ENCODE measurements at places on chromosomes 16 and 17. TPM values are rescaled to one million over a fixed set of nuclear protein-coding genes. Genes with fewer than 3 reads are reported as not detected.
A peak's percentile ranks its signal among the peaks of the same experiment; 100 is the strongest.

MYOCD gene
- not detected for total RNA-seq

DNA sequence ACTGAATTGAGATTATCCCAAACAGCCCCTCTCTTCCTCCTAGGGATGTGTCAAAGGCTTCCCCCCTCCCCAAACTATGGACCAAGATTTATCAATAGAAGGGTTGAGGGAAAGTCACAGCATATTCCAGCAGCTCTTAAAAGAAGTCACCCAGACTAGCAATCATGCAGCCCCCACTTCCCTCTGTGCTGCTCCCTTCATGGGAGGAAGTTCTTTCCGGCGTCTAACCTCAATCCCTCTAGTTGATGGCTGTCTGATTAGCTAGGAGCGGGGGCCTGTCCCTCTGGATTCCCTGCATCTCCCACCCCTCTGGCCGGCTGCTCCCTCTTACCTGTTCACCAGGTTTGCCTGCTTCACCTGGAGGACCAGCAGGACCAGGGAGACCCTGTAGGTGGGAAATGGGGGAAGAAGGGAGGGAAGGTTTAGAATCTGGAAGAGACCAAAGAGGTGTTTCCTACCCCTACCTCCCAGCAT is 9.2 kb downstream of the COL1A1 start:
- DNase-seq: no peak

ENPP7 gene
- not detected for total RNA-seq

TMC7 gene
- not detected for total RNA-seq

GRCh38 chr17:18959845-18960240 is 7.9 kb downstream of the SLC5A10 start:
- DNase-seq: no peak

DNA sequence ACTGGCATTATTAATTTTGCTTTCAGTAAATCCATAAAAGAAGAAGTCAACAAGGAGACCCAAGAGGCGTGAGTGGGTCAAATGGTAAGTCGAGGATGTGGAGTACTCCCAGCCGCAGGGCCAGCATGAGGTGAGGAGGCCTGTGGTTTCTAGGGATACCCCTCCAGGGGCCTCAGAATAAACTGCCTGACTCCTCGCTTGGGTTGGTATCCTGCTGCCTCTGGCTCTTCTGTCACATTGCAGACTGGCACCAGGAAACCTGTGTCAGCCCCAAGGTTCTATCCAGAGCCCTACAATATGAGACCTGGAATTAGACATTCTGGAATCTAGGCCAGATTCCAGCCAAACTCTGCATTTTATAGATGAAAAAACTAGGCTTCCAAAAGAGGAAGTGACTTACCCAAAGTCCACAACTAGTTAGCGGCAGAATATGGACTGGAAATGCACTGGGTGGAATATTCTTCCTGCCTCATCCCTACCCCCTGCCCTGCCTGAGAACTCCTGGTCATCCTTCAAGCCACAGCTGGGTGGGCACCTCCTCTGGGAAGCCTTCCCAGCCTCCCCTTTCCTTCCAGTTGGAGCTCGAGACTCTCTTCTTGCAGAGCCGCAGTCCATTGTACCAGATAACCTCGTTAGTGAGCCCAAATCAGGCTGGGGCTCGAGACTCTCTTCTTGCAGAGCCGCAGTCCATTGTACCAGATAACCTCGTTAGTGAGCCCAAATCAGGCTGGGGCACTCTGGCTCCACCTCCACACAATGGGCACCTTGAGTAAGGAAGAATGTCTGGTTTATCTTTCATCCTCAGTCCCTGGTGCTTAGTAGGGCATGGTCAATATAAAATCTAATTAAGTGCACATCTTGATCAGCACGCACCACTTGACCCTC is 22.6 kb downstream of the C17orf67 start:
- no peak for DNase-seq

OMG gene
- not detected for total RNA-seq

DNA sequence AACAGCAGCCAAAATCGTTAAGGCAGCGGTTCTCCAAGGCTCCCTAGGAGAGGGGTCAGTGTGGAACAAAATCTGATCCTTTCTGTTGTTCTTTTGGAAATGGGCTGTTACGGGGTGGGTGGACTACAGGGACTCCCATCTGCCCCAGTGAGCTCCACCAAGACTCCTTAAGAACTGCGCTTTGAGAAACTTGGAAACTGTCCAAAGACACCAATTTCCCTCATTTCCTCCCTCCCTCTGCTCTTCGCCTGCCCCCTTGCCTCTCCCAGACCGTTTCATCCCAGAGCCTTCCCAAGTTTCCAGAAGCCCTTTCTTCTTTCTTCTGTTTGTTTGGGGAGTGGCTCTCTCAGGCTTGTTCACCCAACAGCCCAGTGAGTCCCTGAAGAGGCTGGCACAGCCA is 205.4 kb downstream of the COPRS start:
- DNase-seq: no peak

DNA sequence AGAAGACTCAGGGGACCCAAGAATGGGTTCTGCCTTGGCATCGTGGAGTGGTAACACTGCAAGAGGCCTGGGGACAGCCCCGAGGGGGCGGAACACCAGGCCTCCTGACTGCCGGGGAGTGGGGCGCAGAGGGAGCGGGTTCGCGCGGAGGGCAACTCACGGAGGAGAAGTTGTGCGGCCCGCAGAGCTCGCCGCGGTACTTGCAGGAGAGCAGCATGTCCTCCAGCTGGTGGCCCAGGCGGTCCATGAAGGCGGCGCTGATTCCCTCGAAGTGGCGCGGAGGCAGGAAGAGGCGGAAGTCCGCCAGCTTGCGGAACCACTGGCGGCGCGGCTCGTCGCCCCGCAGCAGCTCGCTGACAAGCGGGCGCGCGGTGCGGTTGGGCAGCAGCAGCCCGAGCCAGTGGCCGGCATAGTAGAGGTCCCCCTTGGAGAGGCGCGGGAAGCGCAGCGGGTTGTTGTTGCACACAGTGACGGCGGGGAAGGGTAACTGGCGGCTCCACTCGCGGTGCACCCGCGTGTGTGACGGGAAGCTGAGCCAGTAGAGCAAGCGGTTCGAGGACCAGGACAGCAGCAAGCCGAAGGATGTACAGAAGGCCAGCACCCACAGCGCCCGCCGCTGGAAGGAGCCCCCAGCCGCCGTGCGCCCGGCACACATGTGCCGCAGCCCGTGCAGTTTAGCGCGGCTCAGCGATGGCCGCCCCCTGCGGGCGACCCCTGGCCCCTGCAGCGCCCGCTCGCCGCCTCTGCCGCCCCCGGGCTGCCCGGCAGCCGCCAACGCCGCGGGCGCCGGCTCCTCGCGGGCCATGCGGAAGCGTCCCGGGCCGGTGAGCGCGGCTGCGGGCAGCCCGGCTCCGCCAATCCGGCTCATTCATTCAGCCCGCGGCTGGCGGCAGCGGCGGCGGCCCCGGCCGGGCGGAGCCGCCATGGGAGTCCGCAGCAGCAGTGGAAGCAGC is 1.6 kb downstream of the ASIC2 start:
- DNase-seq: no peak

- DNase-seq: no peak
Measured at GRCh38 chr17:45136846-45137560, 1.5 kb downstream of the ACBD4 start.

DNA sequence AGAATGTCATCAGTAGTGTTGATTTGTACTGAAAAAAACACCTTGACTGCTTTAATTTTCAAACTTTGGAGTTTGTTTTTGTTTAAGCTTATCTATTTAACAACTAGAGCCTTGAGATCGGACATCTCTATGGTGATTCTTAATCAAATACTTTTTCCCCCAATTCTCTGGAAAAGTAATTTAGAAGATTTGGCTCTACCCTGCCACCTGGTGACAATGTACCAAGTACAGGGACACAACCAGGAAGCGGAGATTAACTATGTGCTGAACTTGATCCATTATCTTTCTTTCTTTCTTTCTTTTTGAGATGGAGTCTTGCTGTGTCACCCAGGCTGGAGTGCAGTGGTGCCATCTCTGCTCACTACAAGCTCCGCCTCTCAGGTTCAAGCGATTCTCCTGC is 30.8 kb downstream of the USP43 start:
- no peak for DNase-seq

TPSD1 gene
- total RNA-seq: 0.38 TPM

DNA sequence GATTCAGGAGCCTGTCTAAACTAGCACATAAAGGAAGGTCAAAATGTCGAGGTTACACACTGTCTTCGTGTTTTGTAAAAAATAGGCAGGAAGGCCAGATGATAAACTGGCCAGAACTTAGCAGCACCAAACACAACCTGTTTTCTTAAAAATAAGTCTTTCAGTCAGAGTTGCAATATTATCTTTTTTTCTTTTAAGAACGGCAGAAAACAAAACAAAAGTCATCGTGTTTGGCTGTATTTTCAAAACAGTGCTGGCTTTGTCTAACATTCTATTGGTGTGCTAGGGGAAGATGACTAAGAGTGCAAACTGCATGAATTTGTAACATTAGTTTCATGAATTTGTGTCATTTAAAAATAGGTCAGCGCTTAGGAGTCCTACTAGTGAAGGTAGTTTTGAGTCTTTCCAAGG is 5.3 kb downstream of the MAF start:
- no peak for DNase-seq

GRCh38 chr16:88366032-88366703 is 16.6 kb upstream of the ZNF469 start:
- no peak for DNase-seq

- no peak for DNase-seq
Measured at GRCh38 chr16:2749936-2750335, 2.5 kb upstream of the SRRM2 start.

PPP1R27 gene
- total RNA-seq: not detected

DNA sequence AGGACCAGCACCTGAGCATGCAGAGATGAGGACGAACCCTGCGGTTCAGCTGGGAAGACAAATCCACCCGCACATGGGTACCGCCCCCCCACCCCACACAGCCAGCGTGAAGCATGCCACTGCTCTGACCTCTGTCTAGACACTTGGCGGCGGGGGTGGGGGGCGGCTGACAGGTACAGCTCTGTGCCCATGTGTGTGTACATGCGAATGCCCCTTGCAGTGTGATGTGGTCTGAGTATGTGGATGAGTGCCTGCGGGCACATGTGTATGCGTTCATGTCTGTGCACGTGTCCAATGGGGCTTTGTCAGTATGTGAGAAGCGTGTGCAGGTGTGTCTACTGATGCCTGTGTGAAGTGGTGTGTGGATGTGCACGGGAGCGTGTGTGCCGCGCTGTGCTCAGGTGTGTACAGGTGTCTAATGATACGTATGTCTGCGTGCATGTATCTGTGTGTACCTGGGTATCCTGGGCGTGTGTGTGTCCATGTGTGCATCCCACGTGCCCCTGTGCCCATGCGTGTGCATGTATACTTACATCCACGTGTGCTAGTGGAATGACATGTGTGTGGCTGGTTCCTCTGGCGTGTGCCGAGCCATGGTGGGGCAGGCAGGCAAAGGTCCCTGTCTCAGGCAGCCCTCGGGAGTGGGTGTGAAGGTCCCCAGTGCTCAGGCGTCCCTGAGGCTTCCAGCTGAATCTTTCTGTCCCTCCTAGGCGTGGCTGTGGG is 636 bp upstream of the RAP1GAP2 start:
- no peak for DNase-seq

DNA sequence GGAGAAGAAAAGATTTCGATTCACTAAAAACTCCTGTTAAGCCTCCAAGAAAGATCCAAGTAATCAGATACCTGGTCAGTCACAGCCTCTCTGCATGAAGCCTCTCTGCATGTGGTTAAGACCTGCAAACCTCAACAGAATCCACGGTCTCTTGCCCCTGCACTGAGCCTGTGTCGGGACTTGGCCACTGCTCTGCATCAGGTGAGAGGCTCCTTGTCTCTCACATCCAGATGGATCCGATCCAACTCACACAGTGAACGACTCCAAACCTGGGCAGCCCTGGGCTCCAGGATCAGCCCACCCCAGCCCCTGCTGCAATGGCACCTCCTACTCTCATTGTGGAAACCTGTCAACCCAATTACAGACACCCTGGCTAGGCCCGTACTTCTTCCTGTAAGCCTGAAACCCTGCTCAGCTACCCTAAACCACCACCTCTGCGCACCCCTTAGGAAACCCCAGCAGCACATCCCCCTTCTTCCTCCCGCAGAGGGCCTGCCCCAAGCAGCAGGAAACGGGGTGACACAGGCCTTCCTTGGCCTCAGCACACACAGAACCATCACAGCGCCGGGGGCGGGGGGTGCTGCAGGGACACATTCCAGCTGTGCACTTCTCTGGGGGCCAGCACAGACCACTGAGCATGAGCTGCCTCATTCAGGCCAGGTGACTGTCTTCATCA is 129.5 kb downstream of the ANKRD11 start:
- peak; percentile 60 for DNase-seq

SYT17 gene
- 0.29 TPM for total RNA-seq

GRCh38 chr17:7667656-7668406 is 17.1 kb downstream of the ATP1B2 start:
- DNase-seq: no peak

GRCh38 chr17:76640550-76641380 is 2.8 kb downstream of the ST6GALNAC1 start:
- no peak for DNase-seq

DNA sequence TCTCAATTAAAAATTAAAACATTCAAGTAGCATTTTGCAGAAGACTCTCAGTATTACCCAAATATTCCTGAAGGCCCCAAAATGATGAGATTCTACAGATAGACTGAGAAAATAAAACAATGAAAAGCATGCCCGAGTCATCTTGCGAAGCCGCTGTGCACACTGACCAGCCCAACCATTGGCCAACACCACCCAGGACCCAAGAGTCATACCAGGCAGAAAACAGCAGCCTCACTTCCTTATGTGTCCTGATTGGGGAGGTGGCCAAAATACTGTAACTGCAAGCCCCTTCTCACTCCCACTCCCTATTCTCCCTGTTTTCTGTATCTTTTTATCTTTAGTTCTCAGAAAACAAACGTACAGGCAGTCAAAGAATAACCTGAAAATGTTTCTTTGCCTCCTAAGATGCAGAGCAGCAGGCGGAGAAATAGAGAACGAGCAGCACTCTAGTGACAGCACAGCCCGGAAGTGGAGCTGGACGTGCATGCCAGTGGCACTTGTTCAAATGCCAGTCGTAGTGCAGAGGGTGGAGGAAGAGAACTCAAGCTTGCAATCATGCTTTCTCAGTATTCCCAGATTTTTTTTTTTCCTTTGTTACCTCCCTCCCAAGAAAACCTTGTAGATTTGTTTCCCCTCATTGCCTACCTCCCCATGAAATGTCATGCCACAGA is 182.3 kb upstream of the SOX9 start:
- DNase-seq: no peak

- peak; percentile 37 for DNase-seq
Measured at GRCh38 chr17:38982858-38983746, 15.9 kb upstream of the FBXO47 start.

DNA sequence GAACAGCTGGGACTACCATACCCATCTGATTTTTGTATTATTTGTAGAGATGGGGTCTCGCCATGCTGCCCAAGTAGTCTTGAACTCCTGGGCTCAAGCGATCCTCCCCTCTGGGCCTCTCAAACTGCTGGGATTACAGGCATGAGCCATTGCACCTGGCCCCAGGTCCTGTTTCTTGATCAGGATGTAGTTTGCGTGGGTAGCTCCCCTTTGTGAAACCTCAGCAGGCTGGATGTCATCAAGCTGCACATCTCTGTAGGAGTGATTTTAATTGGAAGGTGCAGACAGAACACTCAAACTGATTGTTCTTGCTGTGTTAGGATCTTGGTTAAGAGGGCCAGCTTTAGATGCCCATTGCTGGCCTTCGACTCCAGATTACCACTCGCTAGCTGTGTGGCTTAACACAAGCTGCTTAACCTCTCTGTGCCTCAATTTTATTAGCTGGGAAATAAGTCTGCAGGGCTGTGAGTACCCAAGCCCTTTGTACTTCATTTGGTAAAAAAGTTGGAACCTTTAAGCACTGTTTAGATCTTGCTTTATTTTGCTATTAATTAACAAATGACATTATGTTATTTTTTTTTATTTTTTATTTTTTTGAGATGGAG is 16.5 kb downstream of the BCO1 start:
- no peak for DNase-seq

- no peak for DNase-seq
Measured at GRCh38 chr17:72404872-72405271, 284.1 kb downstream of the SOX9 start.

All from activated T-cell treated with anti-CD3 and anti-CD28 coated beads, Interleukin-2, amount 50 U/mL, for 4 hours (primary cell).